Uterus (tissue), 4 donors: ENCODE measurements at places on chromosomes 4 and X. TPM values are rescaled to one million over a fixed set of nuclear protein-coding genes. Genes with fewer than 3 reads are reported as not detected.
A peak's percentile ranks its signal among the peaks of the same experiment; 100 is the strongest.

P2RY10 gene
- not detected for total RNA-seq

GRCh38 chr4:138909587-138909986 lies 106.0 kb upstream of the NOCT start:
- no peak overlapping the region for H3K27ac ChIP-seq
- H3K27me3 ChIP-seq = no peaks in the 10 kb centered on the region
- no peaks in the 10 kb centered on the region for H3K36me3 ChIP-seq
- H3K4me1 ChIP-seq = no peaks in the 10 kb centered on the region

- peak overlapping the region; percentile 94 for H3K27ac ChIP-seq
- H3K27me3 ChIP-seq = no peaks in the 10 kb centered on the region
- no peak for DNase-seq
- H3K4me3 ChIP-seq = peak overlapping the region; percentile 82
Measured at GRCh38 chr4:13483136-13483767, 888 bp downstream of the RAB28 start.

DNA sequence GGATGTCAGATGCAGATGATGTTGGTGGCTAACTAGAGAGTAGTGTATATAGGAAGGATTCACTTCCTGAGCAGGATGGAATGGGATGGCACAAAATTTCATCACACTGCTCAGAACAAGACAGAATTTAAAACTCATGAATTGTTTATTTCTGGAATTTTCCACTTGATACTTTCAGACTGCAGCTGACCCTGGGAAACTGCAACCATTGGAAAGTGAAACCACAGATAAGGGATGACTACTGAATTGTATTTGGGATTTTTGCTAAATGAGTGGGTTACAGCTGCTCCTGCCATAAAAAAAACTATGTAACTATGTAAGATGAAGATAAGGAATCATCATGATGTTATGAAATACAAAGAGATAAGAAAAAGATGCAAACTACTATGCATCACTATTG lies 51.4 kb downstream of the NPY5R start:
- H3K27me3 ChIP-seq = no peaks in the 10 kb centered on the region
- no peaks in the 10 kb centered on the region for H3K36me3 ChIP-seq
- no peak overlapping the region for H3K27ac ChIP-seq
- no peak overlapping the region for H3K4me3 ChIP-seq
- no peak for DNase-seq
